HT-29 (cell line): ENCODE measurements at places on chromosomes 16 and 17. TPM values are rescaled to one million over a fixed set of nuclear protein-coding genes. Genes with fewer than 3 reads are reported as not detected.

The FNDC8 gene
- total RNA-seq, result not detected in 2 replicates

The ELMO3 gene
- 55.2 and 57.4 TPM in 2 replicates for total RNA-seq

The IGF2BP1 gene
- not detected in 2 replicates for total RNA-seq

- DNase-seq, result no peak
Measured at GRCh38 chr17:7290685-7291084, 3.8 kb downstream of the YBX2 start.
